ENCODE measurements at places on chromosomes 4 and X. TPM values are rescaled to one million over a fixed set of nuclear protein-coding genes. Genes with fewer than 3 reads are reported as not detected.

DNA sequence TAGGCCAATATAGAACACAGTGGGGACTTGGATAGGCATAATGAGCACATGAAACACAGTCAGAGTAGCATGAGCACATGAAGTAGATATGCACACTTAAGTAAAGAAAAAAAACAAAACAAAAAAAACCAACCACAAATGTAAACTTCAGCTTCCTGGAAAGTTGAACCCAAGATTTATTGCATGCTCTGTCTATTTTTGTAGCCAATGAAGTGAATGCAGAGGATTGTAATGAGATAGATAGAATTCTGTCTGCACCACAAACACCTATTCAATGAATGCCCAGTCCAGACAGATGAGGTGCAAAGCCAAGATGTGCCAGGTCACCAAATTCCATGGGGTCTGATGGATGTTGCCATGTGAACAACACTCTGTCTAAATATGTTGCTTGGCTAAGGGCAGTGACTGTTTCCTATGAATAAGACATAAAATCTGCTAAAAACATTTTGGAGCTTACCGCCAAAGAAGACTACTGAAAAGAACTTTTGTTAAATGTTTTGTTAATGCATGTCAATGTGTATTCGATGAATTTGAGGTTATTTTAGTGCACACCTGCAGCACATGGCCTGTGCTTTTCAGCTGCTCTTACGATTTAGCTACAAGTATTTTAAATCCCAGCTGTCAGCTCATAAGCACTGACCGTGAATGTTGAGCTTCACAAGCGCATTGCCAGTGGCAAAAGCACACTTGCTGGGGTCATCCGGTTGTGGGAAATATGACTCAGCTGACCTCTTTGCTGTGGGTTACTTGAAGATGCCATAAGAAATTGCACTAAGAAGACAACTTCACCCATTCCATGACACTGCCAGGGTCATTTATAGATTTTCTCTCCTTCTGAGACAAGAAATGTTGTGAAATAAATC, 374.8 kb upstream of the GNPDA2 start:
- DNase-seq: no peak

GRCh38 chr4:1411436-1412375, 5.5 kb upstream of the NKX1-1 start:
- no peak for DNase-seq

GRCh38 chr4:57042711-57043169, 64.0 kb downstream of the POLR2B start:
- no peak for DNase-seq

DNA sequence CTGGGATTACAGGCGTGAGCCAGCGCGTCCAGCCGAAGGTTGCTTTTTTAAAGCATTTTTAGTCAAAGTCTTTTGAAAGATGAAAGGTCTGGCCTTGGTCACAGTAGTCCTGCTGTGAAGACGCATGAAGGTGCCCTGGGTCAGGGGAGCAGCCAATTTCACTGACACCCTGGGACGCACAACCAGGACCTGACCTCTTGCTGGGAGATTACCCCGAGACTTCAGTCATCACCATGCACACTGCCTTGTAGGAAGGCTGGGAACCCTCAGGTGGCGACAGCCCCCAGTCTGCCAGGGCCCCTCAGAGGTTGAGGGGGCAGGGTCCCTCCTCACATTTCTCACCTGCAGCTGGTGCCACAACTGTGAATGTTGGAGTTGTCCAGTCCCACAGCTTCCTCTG, 53.2 kb downstream of the CPLX1 start:
- no peak for DNase-seq

- no peak for DNase-seq
Measured at GRCh38 chrX:134669378-134670098, 11.3 kb upstream of the PLAC1 start.

GRCh38 chrX:57121162-57121755, at the start of gene SPIN2B:
SPIN2B (minus strand) TSS chrX:57121548.
- peak; percentile 77 for DNase-seq

DNA sequence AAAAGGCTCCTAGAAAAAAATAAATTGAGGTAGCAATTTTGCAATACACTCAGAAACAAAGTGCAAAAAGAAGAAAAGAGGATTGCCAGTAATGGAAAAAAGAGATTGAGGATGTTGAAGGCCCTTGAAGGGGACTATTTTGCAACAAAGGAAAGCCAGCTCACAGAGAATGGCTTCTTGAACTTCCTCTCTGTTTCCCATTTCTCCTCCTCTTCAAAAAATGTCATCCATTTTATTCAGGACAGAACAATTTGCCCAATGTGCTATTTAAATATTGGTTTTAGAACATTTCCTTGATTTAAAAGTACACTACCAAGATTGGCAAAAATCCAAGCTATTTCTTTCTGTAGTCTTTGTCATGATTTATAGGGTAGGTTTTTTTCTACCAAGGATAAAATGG, 60.2 kb downstream of the GASK1B start:
- DNase-seq: no peak

DNA sequence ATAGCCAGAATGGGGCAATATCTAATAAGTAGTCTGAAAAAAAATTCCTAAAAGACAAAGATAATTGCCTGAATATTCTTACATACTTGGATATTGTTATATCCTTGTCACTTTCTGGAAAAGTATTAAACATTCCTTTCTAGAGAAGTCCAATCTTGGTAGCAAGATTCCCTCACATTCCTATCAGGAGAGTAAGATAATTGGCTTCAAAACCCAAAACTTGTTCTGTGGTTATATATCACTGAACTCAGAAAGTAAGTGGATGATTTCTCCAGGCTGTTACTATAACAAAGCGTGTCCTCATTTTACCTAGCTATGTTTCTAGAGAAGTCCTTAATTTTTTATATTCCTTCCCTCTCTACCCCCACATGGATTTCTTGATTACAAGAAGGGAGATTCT, 46.0 kb upstream of the TEX13A start:
- no peak for DNase-seq

DNA sequence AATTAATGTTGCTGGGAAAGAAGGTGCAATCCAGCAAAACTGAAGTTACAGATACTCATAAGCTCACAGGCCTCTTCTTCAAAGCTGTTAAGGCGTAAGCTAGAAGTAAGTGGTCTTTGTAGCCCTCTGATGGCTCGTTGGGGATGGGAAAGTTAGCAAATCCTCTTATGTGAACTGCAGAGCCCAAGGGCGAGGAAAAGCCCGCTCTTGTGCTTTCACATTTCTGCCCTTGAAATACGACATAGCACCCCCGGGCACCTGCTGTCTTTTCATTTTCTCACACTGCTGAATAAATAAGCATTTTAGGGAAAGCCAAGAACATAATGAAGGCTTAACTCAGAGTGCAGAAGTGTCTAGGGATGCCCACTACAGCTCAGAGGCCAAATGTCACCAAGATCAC, 73.1 kb upstream of the SORBS2 start:
- DNase-seq: no peak

GRCh38 chr4:76504613-76505465, 69.8 kb downstream of the SHROOM3 start:
- DNase-seq: peak; percentile 54

DNA sequence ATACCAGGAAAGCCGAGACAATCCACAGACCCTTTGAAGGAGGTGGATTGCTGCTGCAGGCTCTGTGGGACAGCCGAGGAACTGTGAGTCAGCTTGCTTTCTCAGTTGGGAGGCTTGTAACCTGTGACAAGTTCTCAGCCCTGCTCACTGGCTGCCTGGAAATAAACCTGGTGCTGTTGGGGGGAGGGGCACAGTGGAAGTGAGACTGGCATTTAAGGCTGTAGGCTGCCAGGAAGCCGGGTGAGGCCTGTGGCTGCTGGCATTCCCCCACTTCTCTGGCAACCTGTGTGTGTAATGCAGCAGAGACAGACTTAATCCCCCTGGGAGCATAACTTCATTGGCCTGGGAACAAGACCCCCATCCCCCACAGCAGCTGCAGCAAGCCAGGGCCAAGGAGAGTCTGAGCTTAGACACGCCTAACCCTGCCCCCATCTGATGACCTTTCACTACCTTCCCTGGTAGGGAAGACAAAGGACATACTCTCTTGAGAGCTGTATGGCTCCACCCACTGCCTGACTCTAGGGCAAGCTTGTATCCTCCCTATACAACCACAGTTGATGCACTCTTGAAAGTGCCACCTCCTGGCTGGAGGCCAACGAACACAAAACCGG, 64.1 kb downstream of the ALPK1 start:
- no peak for DNase-seq

GRCh38 chr4:41204400-41204978, 9.9 kb downstream of the APBB2 start:
- no peak for DNase-seq

- DNase-seq: no peak
Measured at GRCh38 chr4:39568805-39569204, 41.6 kb upstream of the UGDH start.

DNA sequence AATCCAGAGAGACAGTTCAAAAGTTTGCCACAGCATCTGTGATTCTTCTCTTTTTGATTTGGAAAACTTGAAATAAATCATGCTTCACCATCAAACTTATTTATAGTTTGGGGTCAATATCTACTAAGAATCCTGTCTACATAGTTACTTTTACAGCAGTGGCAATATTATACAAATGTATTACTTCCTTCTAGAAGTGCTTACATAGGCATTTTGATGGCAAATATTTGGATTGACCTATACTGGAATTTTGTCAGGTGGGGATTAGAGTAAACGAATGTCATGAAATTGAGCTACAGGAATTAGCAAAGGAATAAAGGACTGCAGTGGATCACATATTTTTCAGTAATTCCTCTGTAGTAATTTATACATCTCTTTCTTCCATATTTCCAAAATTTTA, 1885.5 kb upstream of the ADGRL3 start:
- no peak for DNase-seq

GRCh38 chr4:780716-781492, 45.0 kb downstream of the CPLX1 start:
- DNase-seq: no peak

Gene USP38
- 10.7 TPM for total RNA-seq

Gene LANCL3
- total RNA-seq: 0.02 TPM

Gene CFAP97
- 44.1 TPM for total RNA-seq

Gene FAAH2
- total RNA-seq: 0.05 TPM

Gene MAGEA11
- total RNA-seq: not detected

Gene ASMT
- total RNA-seq: not detected

Gene XAGE1A
- total RNA-seq: not detected

Gene F9
- not detected for total RNA-seq

Gene IBSP
- not detected for total RNA-seq

Gene SPANXA1
- total RNA-seq: not detected

Gene GPR34
- 0.17 TPM for total RNA-seq

Gene TLR1
- 3.6 TPM for total RNA-seq

Gene HOPX
- 224 TPM for total RNA-seq

Gene CT45A8
- total RNA-seq: not detected
